Progenitor cell of endocrine pancreas (in vitro differentiated cells): ENCODE measurements at places on chromosomes 1 and 21. TPM values are rescaled to one million over a fixed set of nuclear protein-coding genes. Genes with fewer than 3 reads are reported as not detected.

DNA sequence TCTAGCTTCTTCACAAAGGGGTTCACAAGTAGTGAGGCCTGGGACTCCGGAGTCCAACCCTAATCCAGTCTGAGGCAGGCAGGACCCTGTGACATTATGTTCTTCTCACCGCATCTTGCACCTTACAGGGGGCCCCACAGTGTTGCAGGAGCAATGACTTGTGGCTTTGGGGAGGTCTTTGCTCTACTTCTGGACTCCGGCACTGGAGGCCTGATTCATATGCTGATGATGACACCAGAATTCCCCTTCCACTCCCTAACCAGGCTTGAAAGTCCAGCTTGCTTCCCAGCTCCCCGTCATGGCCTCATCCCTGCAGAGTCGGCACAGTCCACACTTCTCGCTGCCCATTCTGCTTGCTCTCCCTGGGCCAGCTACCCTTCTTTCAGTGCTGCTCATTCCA lies 96.3 kb upstream of the SLC44A3 start:
- no peak for DNase-seq

- DNase-seq: no peak
Observed at GRCh38 chr1:176225479-176225875, 18.4 kb upstream of the COP1 start.

- DNase-seq: no peak
Observed at GRCh38 chr1:179794146-179794545, 51.1 kb downstream of the FAM163A start.

GRCh38 chr1:50422675-50422945 lies 633 bp downstream of the DMRTA2 start:
- no peak for DNase-seq

DNA sequence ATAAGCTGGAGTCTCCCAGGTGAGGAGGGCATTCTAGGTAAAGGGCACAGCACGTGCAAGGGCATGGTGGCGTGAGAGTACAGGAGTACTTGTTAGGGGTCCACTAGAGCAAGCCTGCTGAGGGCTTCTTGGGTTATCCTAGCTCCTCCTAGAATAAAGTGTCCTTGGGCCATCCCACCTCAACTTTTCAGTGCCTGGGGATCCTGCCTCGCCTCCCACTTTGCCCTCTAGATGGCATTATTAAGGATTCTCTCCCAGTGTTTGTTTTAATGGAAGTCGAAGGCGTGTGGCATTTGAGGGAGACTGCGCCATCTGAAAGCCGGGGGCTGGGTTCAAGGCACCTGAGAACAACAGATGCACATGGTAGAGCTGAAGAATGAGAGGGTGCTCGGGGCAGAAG lies 74.5 kb upstream of the SELENON start:
- DNase-seq: no peak

- DNase-seq: no peak
Observed at GRCh38 chr1:222288053-222288452, 259.9 kb downstream of the HHIPL2 start.

GRCh38 chr21:23960769-23961168 lies 1646.5 kb downstream of the MRPL39 start:
- DNase-seq: no peak

GRCh38 chr1:186781730-186782129 lies 47.0 kb upstream of the PLA2G4A start:
- DNase-seq: no peak

GRCh38 chr1:177945943-177946650 lies 23.8 kb downstream of the SEC16B start:
- DNase-seq: peak; percentile 60

DNA sequence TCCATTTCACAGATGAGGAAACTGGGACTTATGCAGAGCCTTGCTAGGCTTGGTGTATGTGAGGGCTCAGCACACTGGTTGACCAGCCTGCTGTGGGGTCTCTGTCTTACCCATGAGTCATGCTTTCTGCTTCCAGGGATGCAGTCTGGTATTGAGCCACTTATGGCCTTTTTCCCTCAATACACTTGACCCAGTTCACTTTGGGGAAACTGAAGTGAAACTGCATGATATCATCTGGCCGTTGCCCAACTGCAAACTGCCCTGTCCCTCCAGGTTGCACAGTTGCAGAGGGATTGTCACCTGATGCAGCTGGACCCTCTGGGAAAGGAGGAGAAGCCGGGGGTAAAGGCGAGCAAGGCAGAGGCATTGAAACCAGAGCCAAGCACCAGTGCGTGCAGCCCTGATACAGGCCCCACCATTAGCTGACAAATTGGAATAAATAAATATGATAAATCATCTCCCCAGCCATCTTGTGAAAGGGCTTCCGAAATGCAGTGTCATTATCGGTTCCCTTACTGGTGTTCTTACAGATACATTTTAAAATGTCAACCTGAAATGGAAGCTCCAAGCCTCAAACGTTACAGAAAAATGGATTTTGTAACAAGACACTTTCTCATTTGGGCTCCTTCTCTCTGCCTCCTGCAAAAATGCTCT lies 39.3 kb upstream of the DUSP10 start:
- no peak for DNase-seq

GRCh38 chr1:180909462-180909976 lies 3.2 kb upstream of the KIAA1614 start:
- no peak for DNase-seq

DNA sequence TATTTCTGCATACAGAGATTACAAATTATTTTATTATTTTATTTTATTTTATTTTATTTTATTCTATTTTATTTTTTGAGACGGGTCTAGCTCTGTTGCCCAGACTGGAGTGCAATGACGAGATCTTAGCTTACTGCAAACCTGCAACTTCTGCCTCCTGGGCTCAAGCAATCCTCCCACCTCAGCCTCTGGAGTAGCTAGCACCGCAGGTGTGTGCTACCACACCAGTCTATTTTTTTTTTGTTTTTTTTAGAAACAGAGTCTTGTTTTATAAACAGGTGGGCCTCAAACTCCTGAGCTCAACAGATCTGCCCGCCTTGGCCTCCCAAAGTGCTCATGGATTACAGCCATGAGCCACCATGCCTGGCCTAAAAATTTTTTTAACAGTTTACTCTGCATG lies 88.1 kb downstream of the PCP4 start:
- no peak for DNase-seq

- DNase-seq: no peak
Observed at GRCh38 chr1:201294876-201295275, 11.6 kb downstream of the PKP1 start.

DNA sequence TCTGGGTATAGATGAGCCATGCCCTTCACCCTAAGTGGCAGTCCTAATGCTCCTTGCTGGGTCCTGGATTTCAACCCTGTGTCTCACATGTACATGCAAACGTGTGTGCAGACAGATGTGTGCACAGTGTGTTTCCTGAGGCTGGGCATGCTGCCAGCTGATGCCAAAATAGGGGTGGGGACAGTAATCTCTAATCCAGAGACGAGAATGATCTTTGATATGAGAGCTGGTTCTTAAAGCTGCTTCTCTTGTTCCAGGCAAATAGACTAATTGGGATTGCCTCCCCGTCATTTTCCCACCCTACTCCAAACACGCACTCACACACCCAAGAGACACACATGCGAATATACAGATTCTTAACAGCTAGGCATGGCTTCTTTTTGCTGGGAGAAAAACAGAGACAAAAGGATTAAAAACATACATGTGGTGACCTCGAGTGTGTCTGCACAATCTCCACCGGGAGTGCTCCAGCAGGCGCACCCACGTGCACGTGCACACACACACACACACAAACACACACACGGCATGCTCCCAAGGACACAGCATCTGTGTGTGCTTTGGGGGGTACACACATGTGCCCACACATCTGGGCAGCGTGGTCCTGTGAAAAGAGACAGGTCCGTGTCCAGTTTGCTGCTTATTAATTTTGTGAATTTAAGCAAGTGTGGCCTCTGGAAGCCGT lies 102.1 kb upstream of the ZBTB40 start:
- DNase-seq: no peak

- DNase-seq: peak; percentile 81
Observed at GRCh38 chr1:228487336-228488124, at the start of gene RNF187. RNF187 (plus strand) TSS chr1:228487382.

DNA sequence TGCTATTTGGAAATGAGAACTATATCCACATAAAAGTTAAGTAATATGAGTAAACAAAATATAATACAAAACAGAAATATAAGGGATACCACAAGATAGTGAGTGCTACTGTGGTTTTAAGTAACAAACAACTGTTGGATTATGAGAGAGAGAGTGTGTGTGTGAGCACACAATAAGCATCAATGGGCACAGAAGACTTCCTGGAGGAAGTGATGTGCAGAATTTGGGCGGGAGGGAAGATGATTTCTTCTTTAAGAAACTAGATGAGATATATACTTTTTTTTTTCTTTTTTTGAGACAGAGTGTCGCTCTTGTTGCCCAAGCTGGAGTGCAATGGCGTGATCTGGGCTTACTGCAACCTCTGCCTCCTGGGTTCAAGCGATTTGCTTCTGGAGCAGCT lies 7.9 kb upstream of the IER5 start:
- no peak for DNase-seq

- DNase-seq: no peak
Observed at GRCh38 chr1:77230051-77230450, 10.8 kb upstream of the PIGK start.

DNA sequence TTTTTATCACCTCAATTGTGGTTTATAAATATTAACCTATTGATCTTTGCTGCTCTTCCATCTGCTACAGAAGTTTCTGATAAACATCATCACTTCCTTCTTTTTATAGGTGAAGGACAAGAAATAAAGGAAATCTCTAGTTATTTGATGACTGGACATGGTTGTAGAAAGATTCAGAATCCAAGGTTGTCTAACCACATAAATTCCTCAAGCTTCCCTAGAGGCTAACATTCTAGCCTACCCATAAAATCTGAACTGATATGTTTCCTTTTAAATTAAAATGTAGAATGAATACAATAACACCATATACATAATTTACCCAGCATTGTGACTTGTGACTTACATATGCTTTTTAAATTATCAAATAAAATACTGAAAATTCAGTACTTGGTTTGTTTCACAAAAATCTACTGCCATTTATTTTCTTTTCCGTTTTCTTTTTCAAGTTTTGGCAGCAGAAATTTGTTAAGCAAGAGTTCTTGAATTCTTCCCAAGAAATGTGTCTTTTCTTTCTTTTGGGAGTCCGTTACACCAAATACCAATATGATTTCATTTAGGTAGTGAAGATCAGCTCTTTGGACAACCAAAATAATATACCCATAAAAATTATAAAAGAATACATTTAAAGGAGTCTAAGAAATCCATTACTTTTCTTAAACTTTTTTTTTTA lies 513.2 kb upstream of the ADGRL2 start:
- no peak for DNase-seq

DNA sequence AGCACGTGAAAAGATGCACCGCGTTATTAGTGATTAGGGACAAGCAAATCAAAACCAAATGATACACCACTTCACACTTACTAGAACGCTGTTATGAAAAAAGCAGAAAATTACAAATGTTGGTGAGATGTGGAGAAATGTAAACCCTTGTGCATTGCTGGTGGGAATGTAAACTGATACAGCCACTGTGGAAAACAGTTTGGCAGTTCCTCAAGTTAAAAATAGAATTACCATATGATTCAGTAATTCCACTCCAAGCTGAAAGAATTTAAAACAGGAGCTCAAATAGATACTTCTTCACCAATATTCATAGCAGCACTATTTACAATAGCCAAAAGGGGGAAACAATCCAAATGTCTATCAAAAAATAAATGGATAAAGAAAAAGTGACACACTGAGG lies 10.3 kb upstream of the EVI5 start:
- DNase-seq: no peak

DNA sequence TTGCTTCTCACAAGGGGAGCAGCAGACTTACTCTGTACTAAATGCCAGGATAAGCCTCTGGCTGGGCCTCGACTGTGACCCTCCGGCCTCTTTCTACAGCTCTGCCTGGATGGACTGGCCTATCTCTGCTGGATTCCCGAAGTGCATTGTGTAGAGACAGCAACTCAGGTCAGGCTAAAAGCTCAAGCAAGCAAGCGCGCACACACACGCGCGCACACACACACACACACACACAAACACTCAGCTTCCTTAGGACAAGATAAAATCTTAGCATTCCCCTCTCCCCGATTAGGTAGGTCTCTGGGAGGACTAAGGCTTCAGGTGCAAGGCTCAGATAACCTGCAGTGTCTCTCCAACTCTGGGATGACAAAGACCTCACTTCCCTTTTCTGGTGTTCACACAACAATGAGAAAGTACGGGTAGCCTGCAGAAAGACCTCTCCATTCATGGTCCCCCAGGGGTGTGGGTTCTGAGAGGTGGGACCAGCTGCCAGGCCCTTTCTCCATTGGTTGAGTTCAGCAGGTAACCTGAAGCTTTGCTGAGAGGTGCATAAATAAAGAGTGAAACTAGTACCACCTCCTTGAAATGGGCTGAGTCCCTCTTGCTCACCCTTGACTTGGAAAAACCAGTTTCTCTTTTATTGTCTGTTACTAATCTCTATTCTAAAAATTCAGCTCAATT lies 155.1 kb upstream of the CAMK1G start:
- no peak for DNase-seq

GRCh38 chr21:44391345-44392091 lies 38.1 kb downstream of the TRPM2 start:
- DNase-seq: no peak

DNA sequence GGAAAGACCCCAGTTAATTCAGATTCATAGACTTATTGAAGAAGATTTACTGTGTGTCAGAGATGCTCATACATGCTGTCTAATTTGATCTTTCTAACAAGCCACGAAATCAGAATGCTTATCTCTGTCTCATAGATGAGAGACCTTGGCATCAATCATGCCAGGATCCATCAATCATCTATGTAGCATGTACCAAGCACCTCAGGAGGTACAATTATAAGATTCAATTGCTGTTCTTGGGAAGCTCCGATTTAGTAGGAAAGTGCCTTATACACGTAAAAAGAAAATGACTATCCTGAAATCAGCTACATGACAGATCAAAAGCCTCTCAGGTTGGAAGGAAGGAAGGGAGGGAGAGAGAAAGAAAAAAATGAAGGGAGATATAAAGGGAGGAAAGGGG lies 18.5 kb upstream of the VTCN1 start:
- DNase-seq: no peak

- DNase-seq: no peak
Observed at GRCh38 chr1:183432548-183432875, 14.3 kb upstream of the NMNAT2 start.

- DNase-seq: no peak
Observed at GRCh38 chr1:154711416-154711815, 103.4 kb upstream of the ADAR start.

DNA sequence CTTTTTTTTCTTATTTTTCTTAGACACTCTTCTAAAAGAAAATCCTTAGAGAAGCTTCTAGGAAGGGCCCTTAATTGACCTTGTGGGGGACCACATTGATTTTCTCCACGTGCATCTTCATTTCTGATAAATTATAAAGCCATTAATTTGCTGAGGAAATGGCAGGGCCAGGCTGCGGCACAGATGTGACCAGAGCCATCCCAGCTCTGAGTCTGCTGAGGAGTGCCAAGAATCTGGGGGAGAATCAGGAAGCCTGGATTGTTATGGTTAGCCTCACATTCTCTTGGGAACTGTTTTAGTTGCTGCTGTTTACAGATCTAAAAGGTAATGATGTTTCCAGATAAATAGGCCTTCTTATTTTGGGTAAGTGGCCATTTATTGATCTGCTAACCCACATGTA lies 16.2 kb downstream of the PROX1 start:
- DNase-seq: no peak

CFHR1 gene
- total RNA-seq: not detected in 2 replicates

RCAN1 gene
- total RNA-seq: 11.6 and 14.2 TPM in 2 replicates

ADAMTSL4 gene
- 5.5 and 6.9 TPM in 2 replicates for total RNA-seq

VASH2 gene
- 15.8 and 17.8 TPM in 2 replicates for total RNA-seq

DDX20 gene
- 18.4 and 18.6 TPM in 2 replicates for total RNA-seq

APOBEC4 gene
- not detected in 2 replicates for total RNA-seq

CEPT1 gene
- 35.6 and 41.1 TPM in 2 replicates for total RNA-seq

SLAMF6 gene
- not detected in 2 replicates for total RNA-seq

CBS gene
- total RNA-seq: 160 and 184 TPM in 2 replicates

PRDM15 gene
- total RNA-seq: 14.0 and 16.2 TPM in 2 replicates
